ENCODE measurements at places on chromosomes 16 and 17.
A peak's percentile ranks its signal among the peaks of the same experiment; 100 is the strongest.

DNA sequence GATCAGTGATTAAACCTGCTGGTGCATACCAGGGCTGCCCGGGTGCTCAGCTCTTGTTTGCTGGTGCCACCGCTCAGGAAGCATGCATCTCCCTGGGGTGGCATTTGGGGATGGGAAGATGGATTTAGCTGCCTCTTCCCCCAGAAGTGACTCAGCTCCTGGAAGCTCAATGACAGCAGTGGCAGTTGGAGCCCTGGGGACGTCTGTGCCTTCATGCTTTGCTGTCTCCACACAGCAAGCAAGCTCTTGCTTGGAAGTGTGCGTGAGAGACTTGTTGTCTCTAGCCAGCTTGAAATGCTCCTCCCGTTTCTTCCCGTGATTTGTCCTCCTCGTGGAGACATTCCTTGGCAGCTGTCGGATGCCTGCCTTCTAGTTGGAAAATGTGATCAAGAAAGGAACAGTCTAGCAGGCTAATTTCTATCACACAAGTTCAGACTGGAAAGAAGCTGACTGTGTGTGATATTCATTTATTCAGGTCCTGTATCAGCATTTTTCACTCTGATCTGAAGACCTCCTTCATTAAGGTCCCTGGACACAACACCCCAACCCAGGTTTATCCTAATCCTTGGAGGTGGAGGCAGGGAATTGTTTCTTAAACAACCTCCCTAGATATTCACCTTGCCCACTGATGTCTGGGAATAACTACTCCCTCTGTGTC is 73.0 kb downstream of the BMERB1 start:
- DNase-seq, result no peak

- DNase-seq, result no peak
These were observed 19.6 kb downstream of the GLP2R start for GRCh38 chr17:9845306-9845705.

- DNase-seq, result no peak
These were observed at the start of gene PDIA2 for GRCh38 chr16:283033-283805. Gene PDIA2, plus strand, starts transcription at chr16:283164. Its CDS starts 6 bp downstream, at chr16:283170.

DNA sequence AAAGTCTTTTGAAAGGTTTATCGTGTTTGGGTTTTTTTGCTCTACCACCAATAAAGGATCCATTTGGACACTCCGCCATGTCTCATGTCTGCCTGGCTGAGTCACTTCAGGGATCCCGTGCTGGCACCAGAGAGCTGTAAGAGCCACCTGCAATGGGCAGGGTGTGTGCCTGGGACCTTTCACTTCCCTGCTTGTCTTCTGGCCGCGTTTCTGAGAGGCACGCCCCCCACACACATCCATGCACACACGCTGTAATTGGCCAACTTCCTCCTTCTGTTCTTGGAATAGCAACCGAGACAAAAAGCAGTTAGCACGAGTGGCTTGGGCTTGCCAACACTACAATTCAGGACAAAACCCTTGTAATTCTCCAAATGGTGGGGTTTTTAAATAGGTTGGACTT is 9.8 kb upstream of the SOST start:
- DNase-seq, result no peak

- no peak for DNase-seq
These were observed 22.5 kb upstream of the LRRC37A3 start for GRCh38 chr17:64941761-64942160.

GRCh38 chr17:59707149-59707970 is at the start of the genes PTRH2 and VMP1:
Gene PTRH2, minus strand, starts transcription at chr17:59707430. Its CDS starts 9,452 bp downstream, at chr17:59697978.
Gene VMP1, plus strand, starts transcription at chr17:59707654. Its CDS starts 23,793 bp downstream, at chr17:59731447.
- peak; percentile 94 for DNase-seq

DNA sequence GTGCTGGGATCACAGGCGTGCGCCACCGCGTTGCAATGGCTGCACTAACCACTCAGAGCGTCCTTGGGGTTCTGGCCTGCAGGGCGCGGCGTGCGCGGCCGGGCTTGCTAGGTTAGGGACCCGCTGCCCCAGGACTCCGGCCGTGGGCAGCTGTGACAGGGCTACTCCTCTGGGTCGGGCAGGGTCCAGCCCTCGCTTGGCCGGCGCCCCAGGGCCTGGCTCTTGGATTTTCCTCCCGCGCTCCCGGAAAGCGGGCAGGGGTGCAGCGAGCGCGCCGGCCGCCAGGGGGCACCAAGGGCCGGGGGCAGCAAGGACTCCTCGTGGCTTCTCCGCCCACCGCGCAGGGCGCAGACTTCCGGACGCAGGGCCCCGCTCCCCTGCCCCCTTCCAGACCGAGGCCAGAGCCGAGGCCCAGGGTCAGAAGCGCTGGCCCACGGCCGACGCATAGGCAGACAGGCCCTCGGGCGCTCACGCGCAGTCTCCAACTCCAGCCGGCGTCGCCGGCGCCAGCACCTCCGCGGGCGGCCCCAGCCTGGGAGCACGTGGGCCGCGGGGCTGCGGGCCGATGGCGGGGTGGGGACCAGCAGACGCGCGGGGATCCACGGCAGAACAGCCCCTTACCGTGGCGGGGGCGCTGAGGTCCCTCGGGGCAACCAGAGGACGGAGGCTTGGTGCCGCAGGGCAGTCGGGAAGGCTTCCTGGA is 355 bp downstream of the TLE7 start:
- no peak for DNase-seq

DNA sequence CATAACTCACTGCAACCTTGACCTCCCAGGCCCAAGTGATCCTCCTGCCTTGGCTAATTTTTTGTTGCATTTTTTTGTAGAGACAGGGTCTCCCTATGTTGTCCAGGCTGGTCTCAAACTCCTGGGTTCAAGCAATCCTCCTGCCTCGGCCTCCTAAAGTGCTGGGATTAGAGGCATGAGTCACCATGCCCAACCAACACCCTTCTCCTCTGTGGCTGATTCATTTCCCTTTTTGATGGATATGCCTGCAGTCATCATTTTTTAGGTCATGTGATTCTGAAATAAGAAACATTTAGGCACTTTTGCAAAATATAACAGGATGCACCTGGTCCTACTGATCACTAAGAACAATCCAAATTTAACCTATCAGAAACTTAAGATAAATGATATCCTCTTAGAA is 44.0 kb upstream of the YPEL2 start:
- DNase-seq, result peak; percentile 32

DNA sequence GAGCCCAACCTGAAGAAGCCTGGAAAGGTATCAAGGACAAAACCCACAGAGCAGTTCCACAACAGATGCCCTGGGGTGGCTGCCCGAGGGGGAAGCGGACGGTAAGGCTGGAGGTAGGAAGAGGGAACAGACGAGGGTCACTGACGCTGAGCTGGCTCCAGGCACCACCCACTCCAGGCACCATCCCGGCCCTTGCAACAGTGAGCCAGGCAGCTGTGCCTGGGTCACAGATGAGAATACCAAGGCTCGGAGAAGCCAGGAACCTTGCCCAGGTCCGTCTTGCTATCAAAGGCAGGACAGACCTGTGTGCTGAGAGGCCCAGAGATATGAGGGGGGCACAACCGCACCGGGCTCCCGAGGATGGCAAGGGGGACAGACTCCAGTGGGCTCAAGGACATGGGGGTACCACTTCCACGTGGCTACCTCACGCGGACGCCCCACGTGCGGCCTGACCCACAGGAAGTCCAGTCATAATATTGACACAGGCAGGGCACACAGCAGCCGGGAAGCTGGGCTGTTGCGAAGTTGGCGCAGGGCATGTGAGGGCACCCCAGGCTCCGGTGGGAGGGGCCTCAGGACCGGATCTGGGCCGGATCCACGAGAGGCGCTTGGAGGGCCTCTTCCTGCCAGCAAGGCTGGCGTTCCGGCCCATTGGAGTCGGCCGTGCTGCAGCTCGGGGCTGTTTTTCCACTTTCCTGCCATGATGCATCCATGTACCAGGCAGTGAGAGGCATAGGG is 29.9 kb downstream of the PEMT start:
- DNase-seq, result no peak

GRCh38 chr17:59812139-59812538 is 80.6 kb downstream of the TUBD1 start:
- no peak for DNase-seq

- DNase-seq, result no peak
These were observed 54.8 kb downstream of the CDH13 start for GRCh38 chr16:82681592-82681991.

- DNase-seq, result no peak
These were observed 29.4 kb upstream of the MLKL start for GRCh38 chr16:74729783-74730683.

DNA sequence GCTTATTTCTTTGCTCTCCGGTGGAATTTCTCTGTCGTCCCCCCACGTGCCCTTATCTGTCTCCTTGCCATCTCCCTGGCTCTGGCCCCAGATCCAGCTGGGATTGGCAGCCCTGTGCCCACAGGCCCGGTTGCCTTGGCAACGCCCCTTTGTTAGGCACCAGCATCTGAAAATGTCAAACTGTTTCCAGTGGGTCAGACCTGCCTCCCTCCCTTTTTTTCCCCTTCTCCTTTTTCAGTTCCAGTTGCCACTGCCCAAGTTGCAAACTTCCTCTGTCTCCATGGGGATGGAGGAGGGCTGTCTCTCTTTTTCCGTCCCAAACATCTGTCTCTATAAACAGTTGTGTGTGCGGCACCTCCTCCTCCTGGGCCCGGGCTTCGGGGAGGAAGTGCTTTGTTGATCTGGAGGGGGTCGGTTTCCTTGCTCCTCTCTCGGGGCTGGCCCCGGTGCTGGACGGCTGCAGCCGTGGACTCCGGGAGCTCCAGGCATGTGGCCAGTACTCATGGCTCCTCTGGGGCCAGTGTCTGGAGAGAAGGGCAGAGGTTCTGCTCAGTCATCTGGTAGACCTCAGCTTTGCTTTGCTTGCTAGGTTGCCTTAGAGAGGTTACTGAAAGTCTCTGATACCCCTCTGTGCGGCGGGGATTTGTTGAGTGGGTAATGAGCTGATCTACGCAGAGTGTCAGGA is 35.3 kb downstream of the SOCS3 start:
- DNase-seq, result no peak

- DNase-seq, result no peak
These were observed 259.0 kb upstream of the ZFHX3 start for GRCh38 chr16:73306901-73307413.

DNA sequence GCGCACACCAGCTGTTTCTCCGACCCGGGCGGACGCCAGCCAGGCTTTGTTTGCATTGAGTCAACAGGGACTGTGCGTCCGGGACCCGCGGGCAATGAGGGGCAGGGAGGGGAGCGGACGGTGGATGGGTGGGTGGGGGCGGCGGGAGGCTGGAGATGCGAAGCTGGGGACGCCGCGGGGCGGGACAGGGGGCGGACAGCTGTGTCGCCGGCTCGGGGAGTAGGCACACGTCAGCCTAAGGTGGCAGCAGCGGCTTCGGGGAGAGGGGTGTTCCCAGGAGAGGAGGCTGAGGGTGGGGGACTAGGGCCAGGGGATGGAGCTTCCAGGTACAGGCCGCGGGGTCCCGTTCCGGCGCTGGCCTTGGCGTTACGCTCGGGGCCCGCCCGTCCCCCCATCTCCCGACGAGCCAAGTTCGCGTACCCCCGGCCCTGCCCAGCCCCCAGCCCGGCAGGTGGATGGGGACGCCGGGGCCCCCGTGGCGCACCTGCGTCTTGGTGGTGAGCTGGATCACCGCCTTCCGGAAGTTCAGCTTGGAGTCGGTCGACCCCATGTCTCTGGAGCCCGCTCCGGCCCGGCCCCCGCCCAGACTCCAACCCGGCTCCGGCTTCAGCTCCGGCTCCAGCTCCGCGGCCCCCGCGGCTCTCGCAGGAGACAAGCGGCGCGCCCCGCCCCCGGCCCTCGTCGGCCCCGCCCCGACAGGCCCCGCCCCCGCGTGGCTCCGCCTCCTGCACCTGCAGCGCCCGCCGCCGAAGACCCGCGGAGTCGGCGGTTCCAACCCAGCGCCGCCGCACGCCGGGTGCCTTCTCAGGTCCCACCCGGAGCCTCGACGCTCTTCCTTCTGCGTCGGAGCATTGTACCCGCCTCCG is at the start of gene HID1:
Gene HID1, minus strand, starts transcription at position 653 of the 866 bp plus-strand sequence. Its CDS starts 103 bp downstream, at position 550.
- peak; percentile 80 for DNase-seq
